Effector memory CD4-positive, alpha-beta T cell (primary cell): ENCODE measurements at places on chromosomes 2 and 18.

- H3K27me3 ChIP-seq = no peaks in the 10 kb centered on the region
- no peaks in the 10 kb centered on the region for H3K4me1 ChIP-seq
- H3K27ac ChIP-seq = no peak overlapping the region
- no peak for DNase-seq
- no peaks in the 10 kb centered on the region for H3K36me3 ChIP-seq
- no peak overlapping the region for H3K4me3 ChIP-seq
Measured at GRCh38 chr2:65353927-65354326, 78.5 kb downstream of the SPRED2 start.

DNA sequence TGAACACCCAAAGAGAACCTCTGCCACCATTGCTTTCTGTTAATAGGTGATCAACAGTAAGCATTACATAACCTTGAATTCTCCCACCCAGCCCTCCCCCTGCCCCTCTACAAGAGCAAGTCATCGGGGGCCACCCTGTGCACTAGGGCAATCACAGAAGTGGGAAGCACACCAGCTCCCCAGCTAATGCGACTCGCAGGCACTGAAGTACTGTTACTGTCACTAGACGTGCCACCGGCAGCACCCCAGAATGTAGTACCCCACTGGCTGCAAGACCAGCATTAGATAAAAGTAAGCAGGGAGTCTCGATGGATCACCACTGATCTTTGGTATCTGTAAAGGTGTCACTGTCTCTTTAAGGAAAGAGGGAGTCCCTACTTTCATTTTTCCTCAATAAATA, 167.6 kb downstream of the FAM210A start:
- H3K36me3 ChIP-seq = no peaks in the 10 kb centered on the region
- no peak overlapping the region for H3K4me3 ChIP-seq
- DNase-seq = no peak
- no peaks in the 10 kb centered on the region for H3K27me3 ChIP-seq
- no peaks in the 10 kb centered on the region for H3K4me1 ChIP-seq

- no peaks in the 10 kb centered on the region for H3K4me1 ChIP-seq
- no peak for DNase-seq
- no peaks in the 10 kb centered on the region for H3K36me3 ChIP-seq
- H3K27me3 ChIP-seq = no peaks in the 10 kb centered on the region
- H3K4me3 ChIP-seq = no peak overlapping the region
Measured at GRCh38 chr2:3098231-3098630, 279.4 kb downstream of the EIPR1 start.

- no peak overlapping the region for H3K4me3 ChIP-seq
- DNase-seq = no peak
- peaks cover 28% of the 10 kb centered on the region for H3K36me3 ChIP-seq
- no peaks in the 10 kb centered on the region for H3K27me3 ChIP-seq
- H3K4me1 ChIP-seq = no peaks in the 10 kb centered on the region
Measured at GRCh38 chr2:233474308-233475160, 92.0 kb downstream of the USP40 start.

DNA sequence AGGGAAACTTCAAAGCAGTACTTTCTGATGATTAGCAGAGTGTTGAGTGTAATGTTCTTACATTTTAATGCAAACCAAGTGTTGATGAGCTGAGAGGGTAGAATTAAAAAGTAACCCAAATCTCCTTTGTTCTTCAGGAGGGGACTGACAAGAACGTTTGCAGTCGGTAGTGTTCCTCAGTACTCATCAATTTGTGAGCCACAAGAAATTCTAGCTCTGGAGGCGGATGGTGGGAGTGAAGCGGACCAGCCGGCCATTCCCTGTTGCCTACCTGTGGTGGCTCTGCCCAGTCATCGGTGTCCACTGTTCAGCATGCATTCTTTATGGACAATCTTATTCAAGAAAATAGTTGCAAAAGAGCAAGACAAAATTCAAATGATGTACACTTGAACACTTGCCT, 438.6 kb upstream of the POU3F3 start:
- H3K36me3 ChIP-seq = no peaks in the 10 kb centered on the region
- no peak overlapping the region for H3K27ac ChIP-seq
- no peaks in the 10 kb centered on the region for H3K4me1 ChIP-seq
- no peaks in the 10 kb centered on the region for H3K27me3 ChIP-seq
- DNase-seq = no peak

DNA sequence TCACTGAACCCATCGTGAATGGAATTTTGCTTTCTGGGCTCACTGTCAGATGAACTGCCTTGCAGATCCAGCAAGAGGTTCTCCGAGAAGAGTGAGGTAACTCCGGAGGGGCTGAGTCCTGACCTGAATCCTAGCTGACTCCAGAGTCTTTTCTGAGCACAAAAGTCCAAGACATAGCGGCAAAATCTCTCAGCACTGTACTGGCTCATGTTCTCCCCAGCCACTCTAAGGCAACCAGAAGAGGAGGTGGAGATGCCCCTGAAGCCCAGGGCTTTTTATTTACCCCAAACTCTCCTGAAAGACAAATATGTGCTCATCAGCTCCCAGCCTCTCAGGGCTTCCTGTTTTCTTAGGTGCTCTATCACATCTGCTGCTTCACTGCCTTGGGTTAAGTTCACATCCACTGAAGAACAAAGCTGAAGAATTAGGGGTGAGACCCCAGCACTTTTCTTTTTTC, 221.8 kb downstream of the MREG start:
- H3K36me3 ChIP-seq = no peaks in the 10 kb centered on the region
- DNase-seq = no peak
- H3K4me1 ChIP-seq = no peaks in the 10 kb centered on the region

DNA sequence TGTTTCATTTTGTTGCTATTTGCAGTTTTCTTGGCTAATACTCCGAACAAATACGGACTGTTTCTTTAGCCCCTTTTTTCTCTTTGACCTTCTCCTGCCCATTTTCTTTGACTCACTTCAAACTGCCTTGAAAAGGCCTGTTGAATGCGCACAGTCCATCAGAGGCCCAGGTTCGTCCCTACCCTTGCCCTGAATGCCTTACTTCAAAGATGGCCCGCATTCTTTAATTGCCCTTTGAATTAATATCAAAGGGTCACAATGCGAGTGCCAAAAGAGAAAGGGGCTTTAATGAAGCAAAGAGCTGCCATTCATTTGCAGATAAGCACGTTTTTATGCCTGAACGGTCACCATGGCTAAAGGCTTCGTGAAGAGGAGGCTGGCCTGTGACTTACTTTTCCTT, 29.7 kb downstream of the PAX3 start:
- H3K27me3 ChIP-seq = no peaks in the 10 kb centered on the region
- no peak overlapping the region for H3K4me3 ChIP-seq
- H3K4me1 ChIP-seq = no peaks in the 10 kb centered on the region
- no peaks in the 10 kb centered on the region for H3K36me3 ChIP-seq
- H3K27ac ChIP-seq = no peak overlapping the region
